ENCODE measurements at places on chromosomes 4 and X.

DNA sequence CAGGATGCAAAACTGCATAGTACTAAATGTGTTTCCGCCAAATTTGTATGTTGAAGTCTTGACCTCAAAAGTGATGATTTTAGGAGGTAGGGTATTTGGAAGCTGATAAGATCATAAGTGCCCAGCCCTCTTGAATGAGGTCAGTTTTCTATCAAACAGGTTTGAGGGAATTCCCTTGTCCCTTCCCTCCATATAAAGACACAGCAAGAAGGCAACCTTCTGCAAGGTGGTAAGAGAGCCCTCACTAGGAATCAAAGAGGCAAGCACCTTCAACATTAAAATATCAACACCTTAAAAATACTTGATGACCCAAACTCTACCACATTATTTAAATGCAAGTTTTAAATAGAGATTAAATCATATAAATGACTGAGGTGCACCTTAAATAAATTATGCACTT, 288.6 kb downstream of the EPHA5 start:
- DNase-seq = no peak

DNA sequence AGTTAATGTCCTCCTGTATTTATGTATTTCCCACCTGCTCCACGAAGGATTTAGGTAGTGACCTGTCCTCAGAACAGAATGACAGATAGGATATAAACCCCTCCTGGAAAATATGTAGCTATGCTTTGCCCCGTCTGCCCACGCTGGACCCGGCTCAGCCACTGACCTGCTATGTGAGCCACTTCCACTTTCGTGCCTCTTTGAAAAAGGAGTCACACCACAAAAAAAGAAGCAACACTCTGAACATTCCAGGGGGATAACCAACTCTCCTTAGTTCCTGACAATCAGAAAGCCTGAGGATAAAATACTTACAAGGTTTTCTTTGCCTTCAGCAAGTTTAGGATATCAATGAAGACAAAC, 11.1 kb downstream of the ACSL1 start:
- DNase-seq = no peak

DNA sequence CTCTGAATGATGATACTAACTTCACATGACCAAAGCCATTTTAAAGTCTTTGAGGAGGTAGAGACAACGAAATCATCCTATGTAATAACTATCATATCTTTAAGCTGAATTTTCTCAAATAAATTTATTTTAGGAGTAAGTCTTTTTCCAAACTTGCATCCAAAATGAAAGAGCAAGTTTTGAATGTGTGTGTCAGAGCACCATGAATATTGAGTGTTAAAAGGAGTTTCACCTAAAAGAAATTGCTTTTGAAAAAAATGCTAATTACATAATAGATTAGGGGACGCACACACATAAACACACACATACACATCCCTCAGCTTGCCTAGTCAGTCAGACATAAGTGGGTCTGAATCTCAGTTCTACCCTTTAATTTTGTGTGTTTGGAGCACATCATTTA, 1.9 kb downstream of the ANK2 start:
- no peak for DNase-seq

- no peak for DNase-seq
These were observed 121.0 kb downstream of the PPA2 start for GRCh38 chr4:105352826-105353225.

DNA sequence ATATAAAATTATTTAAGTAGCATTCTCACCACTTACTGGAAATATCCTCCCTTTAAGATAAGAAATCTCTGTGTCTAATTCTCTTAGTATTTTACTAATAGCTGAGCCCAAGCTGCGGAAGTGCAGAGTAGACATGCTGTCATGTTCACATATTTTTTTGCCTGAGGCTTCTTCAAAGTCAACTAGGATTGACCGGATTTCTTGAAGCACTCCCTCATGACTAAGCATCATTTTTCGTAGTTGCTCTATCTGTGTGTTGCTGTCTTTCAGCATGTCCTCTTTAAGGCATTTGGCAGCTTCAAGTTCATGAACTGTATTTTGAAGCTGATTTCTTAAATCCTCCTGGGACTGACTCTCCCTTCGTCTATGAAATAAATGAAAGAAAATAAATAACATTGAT, 36.9 kb downstream of the CCDC158 start:
- DNase-seq = no peak

- DNase-seq = no peak
These were observed 80.0 kb downstream of the CLDN34 start for GRCh38 chrX:10047133-10047532.

DNA sequence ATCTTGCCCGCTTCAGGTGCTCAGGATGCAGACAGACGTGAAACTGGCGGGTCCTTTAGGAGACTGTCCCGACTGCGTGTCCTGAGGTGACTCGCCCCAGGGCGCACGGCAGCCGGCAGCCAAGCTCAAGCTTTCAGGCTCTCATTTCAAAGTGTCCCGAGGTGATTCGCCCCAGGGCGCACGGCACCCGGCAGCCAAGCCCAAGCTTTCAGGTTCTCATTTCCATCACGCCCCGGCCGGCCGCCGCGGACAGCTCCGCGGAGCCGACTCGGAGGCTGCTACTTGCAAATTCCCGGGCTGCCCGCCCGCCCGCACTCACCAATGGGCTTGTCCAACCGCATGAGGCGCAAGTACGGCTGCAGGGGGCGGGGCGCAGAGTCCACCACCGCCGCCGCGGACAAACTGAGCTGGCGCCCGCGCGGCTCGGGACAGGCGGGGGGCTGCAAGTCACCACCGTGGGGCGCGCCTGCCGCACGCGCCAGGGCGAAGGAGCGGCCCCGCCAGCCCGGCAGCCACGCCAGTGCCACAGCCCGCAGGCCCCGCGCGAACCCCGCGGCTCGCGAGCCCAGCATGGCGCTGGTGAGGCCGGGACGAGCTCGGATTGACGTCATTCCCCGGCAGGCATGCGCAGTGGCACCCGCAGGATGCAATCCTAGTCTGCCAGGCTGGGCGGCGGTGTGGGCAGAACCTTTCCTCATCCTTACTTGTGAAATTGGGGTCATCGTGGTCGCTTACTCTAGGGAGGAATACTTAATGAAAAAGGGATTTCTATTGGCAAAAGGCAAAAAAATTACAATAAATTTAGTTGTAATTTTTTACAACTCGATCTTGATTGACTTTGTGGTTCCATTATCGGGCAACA, at the start of gene COQ2:
TSS of gene COQ2 (minus strand) at position 606 of the 862 bp plus-strand sequence. CDS start at position 572, 34 bp downstream.
- DNase-seq = peak; percentile 92

DNA sequence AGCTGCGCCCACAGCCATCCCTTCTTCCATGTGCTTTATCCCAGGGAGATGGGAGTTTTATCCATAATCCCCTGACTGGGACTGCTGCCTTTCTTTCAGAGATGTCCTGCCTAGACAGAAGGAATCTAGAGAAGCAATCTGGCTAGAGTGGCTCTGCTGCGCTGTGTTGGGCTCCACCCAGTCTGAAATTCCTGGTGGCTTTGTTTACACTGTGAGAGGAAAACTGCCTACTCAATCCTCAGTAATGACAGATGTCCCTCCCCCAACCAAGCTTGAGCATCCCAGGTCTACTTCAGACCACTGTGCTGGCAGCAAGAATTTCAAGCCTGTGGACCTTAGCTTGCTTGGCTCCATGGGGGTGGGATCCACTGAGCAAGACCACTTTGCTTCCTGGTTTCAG, 116.9 kb upstream of the AR start:
- no peak for DNase-seq

- no peak for DNase-seq
These were observed 74.4 kb upstream of the RBMX start for GRCh38 chrX:136954930-136955329.

GRCh38 chr4:69835766-69836165, 24.2 kb downstream of the SULT1E1 start:
- DNase-seq = no peak

DNA sequence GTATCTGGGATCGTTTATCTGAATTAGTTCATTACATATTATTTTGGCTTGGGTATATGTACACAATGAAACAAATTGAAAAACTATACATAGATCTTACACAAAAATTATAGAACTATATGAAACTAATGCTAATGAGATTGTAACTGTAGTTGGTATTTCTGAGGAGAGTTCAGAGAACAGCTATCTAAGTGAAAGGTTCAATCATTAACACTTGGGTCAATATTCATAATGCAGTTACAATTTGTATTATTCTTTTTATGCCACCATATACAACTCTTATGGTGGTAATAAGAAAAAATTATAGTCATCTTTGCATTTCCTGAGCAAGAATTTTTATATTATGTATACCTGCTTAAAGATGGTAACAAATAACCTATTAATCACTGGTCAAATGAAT, 461.0 kb downstream of the GRXCR1 start:
- no peak for DNase-seq

- no peak for DNase-seq
These were observed 2.5 kb upstream of the UGT2A3 start for GRCh38 chr4:68954126-68954525.

DNA sequence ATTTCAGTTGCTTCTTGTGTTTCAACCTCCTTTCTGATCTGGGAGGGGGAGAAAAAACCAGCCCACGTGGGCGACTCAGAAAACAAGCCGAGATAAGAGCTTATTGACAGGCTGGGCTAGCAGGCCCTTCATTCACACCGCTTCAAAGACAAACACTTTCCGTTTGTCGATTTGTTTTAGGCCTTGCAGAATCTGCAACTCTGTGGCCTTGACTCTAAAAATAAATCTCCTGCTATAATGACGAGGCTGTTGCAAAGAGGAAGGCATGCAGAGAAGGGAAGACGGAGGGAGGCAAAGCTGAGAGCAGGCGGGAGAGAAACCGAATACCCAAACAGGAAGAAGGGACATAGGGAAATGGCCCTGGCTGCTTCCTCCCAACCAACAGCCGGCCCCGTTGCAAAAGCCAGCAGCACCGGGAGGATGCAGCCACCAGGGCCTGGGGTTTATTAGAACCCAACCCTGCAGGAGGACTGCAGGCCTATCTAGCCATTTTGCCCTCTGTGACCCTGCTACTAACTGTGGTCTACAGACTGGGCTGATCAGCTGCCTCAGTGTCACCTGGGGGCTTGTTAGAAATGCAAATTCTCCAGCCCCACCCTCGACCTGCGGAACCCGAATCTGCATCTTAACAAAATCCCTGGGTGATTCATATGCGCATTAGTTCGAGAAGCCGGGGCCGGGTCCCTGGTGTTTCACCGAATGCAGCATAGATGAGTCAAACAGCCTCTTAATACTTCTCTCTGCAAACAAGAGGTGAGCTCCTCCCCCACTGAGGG, 325.5 kb downstream of the BCOR start:
- no peak for DNase-seq

GRCh38 chr4:108113229-108113628, 55.5 kb downstream of the LEF1 start:
- peak; percentile 58 for DNase-seq

Data from CD4-positive, alpha-beta T cell treated with Interferon gamma for 1 hour (primary cell).